ENCODE measurements at places on chromosomes 7 and 10. TPM values are rescaled to one million over a fixed set of nuclear protein-coding genes. Genes with fewer than 3 reads are reported as not detected.

- H3K4me3 ChIP-seq, result no peak overlapping the region
- H3K27ac ChIP-seq, result no peak overlapping the region
- H3K4me1 ChIP-seq, result no peaks in the 10 kb centered on the region
- no peaks in the 10 kb centered on the region for H3K36me3 ChIP-seq
- DNase-seq, result no peak
Measured at GRCh38 chr10:110360857-110361474, 56.2 kb upstream of the SMNDC1 start.

- H3K36me3 ChIP-seq, result no peaks in the 10 kb centered on the region
- no peak overlapping the region for H3K27ac ChIP-seq
- no peak overlapping the region for H3K4me3 ChIP-seq
- DNase-seq, result no peak
- H3K27me3 ChIP-seq, result no peaks in the 10 kb centered on the region
Measured at GRCh38 chr7:155741805-155742204, 70.5 kb downstream of the SHH start.

DNA sequence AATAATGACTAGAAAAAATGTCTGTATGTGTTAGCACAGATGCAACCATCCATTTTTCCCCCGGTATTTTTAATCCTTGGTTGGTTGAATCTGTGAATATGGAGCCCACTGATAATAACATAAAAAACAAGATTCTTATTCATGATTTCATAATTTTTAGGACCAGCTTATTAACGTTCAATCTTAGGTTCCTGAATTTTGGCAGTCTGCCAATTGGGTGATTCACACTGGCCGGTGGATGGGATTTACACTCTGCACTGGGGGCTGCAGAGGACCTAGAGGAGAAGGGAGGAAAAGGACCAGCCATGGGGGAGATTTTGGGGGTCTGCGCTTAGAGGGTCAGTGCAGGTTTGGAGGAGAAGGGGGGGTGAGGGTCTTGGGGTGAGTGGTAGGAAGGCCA, 327.9 kb downstream of the ACTR3B start:
- no peak overlapping the region for H3K27ac ChIP-seq
- DNase-seq, result no peak
- no peaks in the 10 kb centered on the region for H3K4me1 ChIP-seq
- no peaks in the 10 kb centered on the region for H3K27me3 ChIP-seq
- no peaks in the 10 kb centered on the region for H3K36me3 ChIP-seq
- no peak overlapping the region for H3K4me3 ChIP-seq

DNA sequence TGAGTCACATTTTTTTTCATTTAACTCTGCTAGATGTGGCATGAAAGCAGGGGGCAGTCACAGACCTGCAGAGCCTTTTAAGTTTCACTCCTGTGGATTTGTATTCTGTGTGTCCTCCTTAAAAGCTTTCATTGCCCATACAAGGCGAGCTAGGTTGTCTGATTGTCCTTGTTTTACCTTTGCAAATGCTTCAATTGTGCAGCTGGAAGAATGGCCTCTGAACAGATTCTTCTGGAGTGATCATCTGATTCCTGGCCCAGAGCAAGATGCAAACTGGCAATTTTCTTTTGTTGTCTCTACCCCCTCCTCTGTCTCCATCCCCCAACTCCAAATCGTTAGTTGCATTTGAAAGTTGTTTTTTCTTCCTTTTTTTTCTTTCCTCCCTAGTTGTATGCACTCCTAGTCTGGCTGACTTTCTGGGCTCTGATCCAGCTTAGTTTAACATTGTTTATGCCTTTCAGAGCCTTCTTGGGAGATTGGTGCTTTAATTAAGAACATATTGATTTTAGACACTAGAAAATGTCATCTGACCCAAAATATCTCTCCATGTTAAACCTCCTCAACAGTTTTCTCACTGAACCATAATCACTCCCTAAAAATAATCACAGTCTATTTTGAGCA, 150.2 kb downstream of the REEP3 start:
- H3K36me3 ChIP-seq, result no peaks in the 10 kb centered on the region
- no peak overlapping the region for H3K27ac ChIP-seq
- no peak overlapping the region for H3K4me3 ChIP-seq
- no peaks in the 10 kb centered on the region for H3K27me3 ChIP-seq
- peaks cover 4% of the 10 kb centered on the region for H3K4me1 ChIP-seq
- no peak for DNase-seq

DNA sequence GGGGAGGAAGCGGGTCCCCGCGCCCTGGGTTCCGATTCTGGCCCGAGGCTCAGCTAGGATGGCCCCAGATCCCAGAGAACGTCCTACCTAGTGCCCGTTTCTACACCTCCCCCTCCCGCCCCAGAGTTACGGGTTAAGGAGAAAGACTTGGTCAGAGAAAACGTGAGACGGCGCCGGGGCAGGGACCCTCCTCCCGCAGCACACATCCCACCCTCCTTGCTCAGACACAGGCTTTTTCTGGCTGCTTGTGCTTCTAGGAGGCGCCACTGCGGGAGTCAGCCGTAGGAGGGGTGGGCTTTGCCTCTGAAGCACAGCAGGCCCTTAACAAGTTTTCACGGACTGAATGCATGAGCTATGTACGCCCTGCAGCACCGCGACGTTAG, 104.9 kb upstream of the LEP start:
- H3K27ac ChIP-seq, result no peak overlapping the region
- no peak for DNase-seq
- H3K36me3 ChIP-seq, result no peaks in the 10 kb centered on the region
- H3K4me3 ChIP-seq, result peak overlapping the region; percentile 37

DNA sequence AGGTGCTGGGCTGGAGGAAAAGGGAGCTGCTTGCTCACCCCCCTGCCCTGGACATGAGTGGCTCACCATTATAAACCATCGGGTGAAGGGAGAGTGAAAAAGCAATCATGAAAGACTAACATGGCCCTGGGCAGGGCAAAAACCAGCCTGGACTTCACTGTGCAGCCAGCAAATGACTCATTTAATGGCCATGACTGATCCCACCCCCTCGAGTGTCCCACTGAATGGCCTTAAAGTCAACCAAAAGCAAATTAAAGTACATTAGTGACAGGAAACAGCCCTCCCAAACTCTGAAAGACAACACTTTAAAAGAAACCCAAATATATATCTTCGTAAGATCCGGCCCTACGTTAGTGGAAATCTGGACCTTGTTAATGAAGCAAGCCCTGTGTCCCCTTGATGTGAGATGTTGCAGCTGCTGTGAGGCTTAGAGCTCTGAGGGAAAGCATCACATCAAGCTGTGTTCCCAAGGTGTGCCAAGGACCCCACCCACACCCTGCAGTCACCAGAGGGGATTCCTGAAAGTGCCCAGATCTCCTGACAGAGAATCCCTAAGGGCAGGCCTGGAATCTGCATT, 31.2 kb downstream of the ADCYAP1R1 start:
- H3K27me3 ChIP-seq, result no peaks in the 10 kb centered on the region
- H3K4me1 ChIP-seq, result no peaks in the 10 kb centered on the region
- H3K27ac ChIP-seq, result no peak overlapping the region
- no peak overlapping the region for H3K4me3 ChIP-seq
- no peak for DNase-seq

DNA sequence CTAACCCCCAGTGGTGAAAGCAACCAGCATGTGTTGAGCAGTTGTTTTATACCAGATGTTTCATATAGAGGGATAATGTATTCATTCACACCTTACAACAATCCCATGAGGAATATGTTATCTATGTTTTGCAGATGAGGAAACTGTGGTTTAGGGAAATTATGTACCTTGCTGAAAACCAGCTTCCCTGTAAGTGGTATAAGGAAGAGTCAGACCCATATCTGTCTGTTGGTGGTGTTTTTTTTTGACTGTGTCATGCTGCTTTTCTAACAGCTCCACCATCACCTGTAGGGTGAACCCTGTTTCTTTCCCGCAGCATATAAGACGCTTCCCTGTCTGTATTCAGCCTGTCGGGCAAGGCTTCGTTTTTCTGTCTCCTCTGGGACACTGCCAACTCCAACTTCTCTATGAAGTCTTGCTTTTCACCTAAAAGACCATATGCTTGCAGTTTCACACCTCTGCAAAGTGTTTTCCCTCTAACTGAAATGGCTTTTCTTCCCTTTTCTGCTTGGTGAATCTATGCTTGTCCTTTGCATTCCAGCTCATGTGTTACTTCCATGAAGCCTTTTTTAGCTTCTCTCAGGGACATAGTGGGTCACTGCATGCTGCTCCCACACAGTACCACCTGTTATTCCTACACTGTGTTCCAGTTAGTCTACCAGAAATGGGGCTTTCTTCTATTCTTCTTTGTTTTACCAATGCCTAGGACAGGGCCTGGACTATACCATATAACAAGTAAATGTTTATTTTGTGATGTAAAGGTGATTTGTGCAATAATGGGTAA, 92.8 kb downstream of the ST7 start:
- no peak overlapping the region for H3K27ac ChIP-seq
- no peak for DNase-seq
- H3K36me3 ChIP-seq, result no peaks in the 10 kb centered on the region
- no peak overlapping the region for H3K4me3 ChIP-seq
- no peaks in the 10 kb centered on the region for H3K27me3 ChIP-seq

The SFRP4 gene
- 1.3 TPM for polyA plus RNA-seq

- H3K27me3 ChIP-seq, result peaks cover 2% of the 10 kb centered on the region
- H3K4me3 ChIP-seq, result no peak overlapping the region
- no peak overlapping the region for H3K27ac ChIP-seq
- H3K36me3 ChIP-seq, result no peaks in the 10 kb centered on the region
Measured at GRCh38 chr10:120971671-120972070, 120.5 kb downstream of the WDR11 start.

- no peak overlapping the region for H3K27ac ChIP-seq
- H3K36me3 ChIP-seq, result no peaks in the 10 kb centered on the region
- DNase-seq, result no peak
- H3K27me3 ChIP-seq, result no peaks in the 10 kb centered on the region
Measured at GRCh38 chr10:94852438-94852837, 86.0 kb upstream of the CYP2C9 start.

The C7orf33 gene
- not detected for polyA plus RNA-seq

DNA sequence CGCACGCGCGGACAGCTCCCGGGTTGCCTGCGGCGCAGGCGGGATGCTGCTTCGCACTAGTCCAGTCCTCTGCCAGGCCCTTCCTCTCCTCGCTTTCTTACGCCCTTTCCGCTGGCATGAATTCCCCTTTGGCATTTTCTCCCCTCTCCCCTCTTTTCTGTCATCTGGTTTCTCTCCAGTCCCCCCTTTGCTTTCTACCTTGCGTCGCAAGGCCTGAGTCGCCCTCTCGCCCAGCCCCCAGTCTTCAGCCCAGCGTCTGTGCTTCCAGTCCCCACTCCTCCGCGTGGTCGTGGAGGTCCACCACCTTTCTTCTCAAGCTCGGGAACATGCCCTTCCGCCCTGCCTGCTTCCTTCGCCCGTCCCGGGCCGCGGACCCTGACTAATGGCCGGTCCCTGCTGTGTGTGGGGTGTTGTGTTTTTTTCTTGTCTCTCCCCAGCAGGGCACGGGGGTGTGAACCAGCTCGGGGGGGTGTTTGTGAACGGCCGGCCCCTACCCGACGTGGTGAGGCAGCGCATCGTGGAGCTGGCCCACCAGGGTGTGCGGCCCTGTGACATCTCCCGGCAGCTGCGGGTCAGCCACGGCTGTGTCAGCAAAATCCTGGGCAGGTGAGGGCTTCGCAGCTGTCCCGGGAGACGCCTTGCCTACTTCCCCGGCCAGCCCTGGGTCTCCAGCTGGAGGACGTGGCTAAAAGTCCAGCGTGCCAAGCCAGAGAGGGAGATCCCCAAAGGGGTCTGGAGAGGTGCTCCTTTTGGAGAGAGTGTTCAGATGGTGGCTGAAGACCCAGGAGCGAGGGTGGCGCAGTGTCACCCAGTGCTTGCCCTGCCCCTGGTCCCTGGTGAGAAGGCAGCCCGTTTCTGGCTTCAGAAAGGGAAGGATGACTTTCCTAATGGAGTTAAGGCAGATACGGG, 4.2 kb downstream of the PAX2 start:
- no peak overlapping the region for H3K4me3 ChIP-seq
- H3K4me1 ChIP-seq, result peaks cover 19% of the 10 kb centered on the region
- H3K27me3 ChIP-seq, result no peaks in the 10 kb centered on the region

GRCh38 chr7:148921806-148922205, 37.7 kb upstream of the EZH2 start:
- peak; percentile 62 for DNase-seq
- H3K4me3 ChIP-seq, result no peak overlapping the region
- H3K4me1 ChIP-seq, result no peaks in the 10 kb centered on the region
- no peaks in the 10 kb centered on the region for H3K27me3 ChIP-seq

- H3K27ac ChIP-seq, result no peak overlapping the region
- peak; percentile 16 for DNase-seq
- H3K4me3 ChIP-seq, result no peak overlapping the region
- H3K36me3 ChIP-seq, result no peaks in the 10 kb centered on the region
- H3K4me1 ChIP-seq, result no peaks in the 10 kb centered on the region
Measured at GRCh38 chr7:2024567-2024918, 208.2 kb downstream of the MAD1L1 start.

DNA sequence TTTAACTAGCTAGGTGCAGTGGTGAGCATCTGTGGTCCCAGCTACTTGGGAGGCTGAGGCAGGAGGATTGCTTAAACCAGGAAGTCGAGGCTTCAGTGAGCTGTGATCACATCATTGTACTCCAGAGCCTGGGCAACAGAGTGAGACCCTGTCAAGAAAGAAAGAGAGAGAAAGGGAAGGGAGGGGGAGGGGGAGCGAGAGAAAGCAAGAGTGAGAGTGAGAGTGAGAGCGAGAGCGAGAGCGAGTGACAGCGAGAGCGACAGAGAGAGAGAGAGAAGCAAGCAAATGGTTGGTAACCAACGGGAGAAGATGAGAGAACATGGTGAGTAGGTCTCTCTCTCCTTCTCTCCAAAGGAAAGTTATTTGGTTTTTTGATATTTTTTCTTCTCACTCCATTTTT, 69.8 kb upstream of the DGKI start:
- no peaks in the 10 kb centered on the region for H3K4me1 ChIP-seq
- no peaks in the 10 kb centered on the region for H3K36me3 ChIP-seq

DNA sequence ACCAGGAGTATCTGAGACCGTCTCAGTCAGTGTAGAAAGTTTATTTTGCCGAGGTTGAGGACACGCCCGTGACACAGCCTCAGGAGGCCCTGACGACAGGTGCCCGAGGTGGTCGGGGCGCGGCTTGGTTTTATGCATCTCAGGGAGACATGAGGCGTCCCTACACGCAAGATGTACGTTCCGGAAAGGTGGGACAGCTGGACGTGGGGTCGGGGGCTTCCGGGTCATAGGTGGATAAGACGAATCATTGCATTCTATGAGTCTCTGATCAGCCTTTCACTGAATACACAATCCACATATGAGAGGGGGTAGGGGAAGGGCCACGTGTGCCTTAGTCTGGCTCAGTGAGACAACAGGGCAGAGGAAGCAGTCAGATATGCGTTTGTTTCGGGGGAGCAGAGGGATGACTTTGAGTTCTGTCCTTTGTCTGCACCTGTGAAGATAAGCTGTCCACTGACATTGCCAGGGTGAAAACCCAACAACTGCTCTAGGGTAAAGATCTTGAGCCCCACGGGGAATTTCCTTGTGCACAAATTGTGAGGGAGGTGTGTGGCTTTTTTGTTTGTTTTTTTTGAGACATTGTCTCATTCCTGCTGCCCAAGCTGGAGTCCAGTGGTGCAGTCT, 66.2 kb downstream of the DNAJB6 start:
- H3K27ac ChIP-seq, result no peak overlapping the region
- no peaks in the 10 kb centered on the region for H3K27me3 ChIP-seq
- no peaks in the 10 kb centered on the region for H3K36me3 ChIP-seq
- no peak for DNase-seq

- no peaks in the 10 kb centered on the region for H3K36me3 ChIP-seq
- no peaks in the 10 kb centered on the region for H3K27me3 ChIP-seq
- H3K4me3 ChIP-seq, result no peak overlapping the region
- no peak for DNase-seq
Measured at GRCh38 chr10:36489611-36490228, 635.7 kb upstream of the ANKRD30A start.

All from pancreas (tissue), 10 donors.